GF-D8 (cell line): ENCODE measurements at places on chromosomes 2 and 18.

GRCh38 chr2:151638191-151638933, 95.9 kb downstream of the NEB start:
- DNase-seq, result no peak

- DNase-seq, result peak; percentile 61
Measured at GRCh38 chr18:2971741-2972552, 41.0 kb downstream of the LPIN2 start.

DNA sequence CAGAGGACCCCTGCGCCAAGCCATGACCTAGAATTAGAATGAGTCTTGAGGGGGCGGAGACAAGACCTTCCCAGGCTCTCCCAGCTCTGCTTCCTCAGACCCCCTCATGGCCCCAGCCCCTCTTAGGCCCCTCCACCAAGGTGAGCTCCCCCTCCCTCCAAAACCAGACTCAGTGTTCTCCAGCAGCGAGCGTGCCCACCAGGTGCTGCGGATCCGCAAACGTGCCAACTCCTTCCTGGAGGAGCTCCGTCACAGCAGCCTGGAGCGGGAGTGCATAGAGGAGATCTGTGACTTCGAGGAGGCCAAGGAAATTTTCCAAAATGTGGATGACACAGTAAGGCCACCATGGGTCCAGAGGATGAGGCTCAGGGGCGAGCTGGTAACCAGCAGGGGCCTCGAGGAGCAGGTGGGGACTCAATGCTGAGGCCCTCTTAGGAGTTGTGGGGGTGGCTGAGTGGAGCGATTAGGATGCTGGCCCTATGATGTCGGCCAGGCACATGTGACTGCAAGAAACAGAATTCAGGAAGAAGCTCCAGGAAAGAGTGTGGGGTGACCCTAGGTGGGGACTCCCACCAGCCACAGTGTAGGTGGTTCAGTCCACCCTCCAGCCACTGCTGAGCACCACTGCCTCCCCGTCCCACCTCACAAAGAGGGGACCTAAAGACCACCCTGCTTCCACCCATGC, 3.0 kb downstream of the PROC start:
- DNase-seq, result no peak

DNA sequence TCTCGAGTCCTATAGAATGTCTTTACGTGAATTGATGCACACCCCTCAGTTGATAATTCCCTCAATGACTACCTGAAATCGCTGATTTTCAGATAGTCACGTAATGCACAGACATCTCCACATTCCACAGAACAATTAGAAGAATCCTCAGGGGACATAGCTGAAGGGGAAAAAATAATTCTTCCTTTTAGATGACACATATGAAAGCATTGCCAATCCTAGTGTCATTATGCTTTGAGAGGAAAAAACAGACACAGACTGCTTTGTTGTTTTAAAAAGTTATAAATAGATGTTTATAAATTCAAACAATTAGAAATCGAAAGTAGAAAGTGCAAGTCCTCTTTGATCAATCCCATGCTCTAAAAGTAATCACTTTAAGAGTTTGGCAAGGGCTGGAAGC, 100.6 kb upstream of the FN1 start:
- DNase-seq, result no peak

- no peak for DNase-seq
Measured at GRCh38 chr2:241469746-241470145, 38.6 kb downstream of the STK25 start.

GRCh38 chr2:112699984-112700667, 20.7 kb upstream of the NT5DC4 start:
- DNase-seq, result peak; percentile 88

- DNase-seq, result peak; percentile 14
Measured at GRCh38 chr2:175180701-175181103, 808 bp downstream of the ATP5MC3 start.

- no peak for DNase-seq
Measured at GRCh38 chr2:70923378-70924015, 12.2 kb upstream of the ATP6V1B1 start.

GRCh38 chr2:65527451-65528240, 95.2 kb upstream of the SPRED2 start:
- no peak for DNase-seq

GRCh38 chr2:24050041-24050979, 769 bp downstream of the FKBP1B start:
- no peak for DNase-seq

- DNase-seq, result no peak
Measured at GRCh38 chr2:85213901-85214512, 80.8 kb downstream of the TCF7L1 start.

DNA sequence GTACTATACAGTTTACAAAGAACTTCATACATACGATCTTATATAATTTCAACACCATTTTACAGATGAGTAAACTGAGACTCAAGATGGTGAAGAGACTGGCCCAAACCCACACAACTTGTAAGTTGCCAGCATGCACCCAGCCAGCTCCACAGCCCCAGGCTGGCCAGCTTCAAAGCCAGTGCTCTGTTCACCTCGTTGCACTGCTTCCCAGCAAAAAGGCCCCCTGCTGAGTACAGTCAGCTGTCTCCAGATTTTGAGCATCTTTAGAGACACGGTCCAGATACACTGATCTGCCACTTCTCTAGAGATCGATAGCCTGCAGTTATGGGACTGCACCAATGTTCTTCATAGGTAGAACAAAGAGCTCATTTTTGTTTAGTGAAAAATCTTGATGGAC, 257.2 kb upstream of the CHAC2 start:
- DNase-seq, result no peak

- no peak for DNase-seq
Measured at GRCh38 chr2:119480718-119481142, 43.6 kb downstream of the SCTR start.

DNA sequence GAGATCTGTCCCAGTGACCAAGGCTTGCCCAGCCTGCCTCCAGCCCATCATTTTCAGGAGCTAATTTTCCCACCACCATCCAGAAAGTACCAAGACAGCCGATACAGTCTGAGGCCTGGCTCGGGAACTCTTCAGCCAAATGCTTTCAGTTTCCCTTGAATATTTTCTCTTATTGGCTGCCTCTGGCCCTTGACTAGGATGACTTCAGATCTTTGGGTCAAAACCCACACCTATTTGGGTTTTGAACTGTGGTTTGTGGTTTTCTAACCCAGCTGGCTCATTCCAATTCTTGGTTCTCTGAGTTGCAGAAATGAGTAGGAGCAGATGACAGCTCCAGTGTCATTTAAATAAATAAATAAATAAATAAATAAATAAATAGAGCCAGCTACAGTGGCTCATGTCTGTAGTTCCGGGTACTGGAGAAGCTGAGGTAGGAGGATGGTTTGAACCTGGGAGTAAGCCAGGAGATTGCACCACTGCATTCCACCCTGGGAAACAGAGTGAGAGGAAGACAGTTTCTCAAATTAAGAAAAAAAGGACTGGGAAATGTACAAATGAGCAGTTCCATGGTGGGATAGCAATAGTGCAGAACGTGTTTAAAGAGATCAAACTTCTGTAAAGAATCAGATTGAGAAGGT, 465.0 kb upstream of the SOX11 start:
- DNase-seq, result no peak

GRCh38 chr2:10170256-10170655, 47.7 kb downstream of the RRM2 start:
- no peak for DNase-seq

DNA sequence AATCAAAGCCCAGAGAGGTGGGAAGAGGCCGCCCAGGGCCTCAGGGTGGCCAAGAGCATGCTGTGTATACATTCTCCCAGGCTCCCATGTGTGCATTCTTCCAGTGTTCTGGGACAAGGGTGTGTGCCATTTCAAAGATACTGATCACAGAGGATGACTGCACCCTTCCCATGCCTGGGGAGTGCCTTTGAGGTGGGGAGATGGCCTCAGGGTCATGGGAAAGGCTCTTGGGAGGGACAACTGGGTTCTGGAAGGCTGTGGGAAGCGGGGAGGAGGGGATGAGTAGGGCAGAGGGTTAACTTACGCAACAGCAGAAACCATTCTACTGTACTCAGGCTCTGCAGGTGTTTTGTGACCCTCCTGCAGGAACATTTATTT, 40.9 kb downstream of the KLHL29 start:
- no peak for DNase-seq

GRCh38 chr2:24457696-24458386, 33.2 kb upstream of the NCOA1 start:
- DNase-seq, result no peak

GRCh38 chr2:66472225-66472843, 37.4 kb downstream of the MEIS1 start:
- no peak for DNase-seq

- DNase-seq, result no peak
Measured at GRCh38 chr2:195818106-195818505, 161.1 kb downstream of the SLC39A10 start.

GRCh38 chr2:211611061-211611518, 927.5 kb downstream of the ERBB4 start:
- no peak for DNase-seq

DNA sequence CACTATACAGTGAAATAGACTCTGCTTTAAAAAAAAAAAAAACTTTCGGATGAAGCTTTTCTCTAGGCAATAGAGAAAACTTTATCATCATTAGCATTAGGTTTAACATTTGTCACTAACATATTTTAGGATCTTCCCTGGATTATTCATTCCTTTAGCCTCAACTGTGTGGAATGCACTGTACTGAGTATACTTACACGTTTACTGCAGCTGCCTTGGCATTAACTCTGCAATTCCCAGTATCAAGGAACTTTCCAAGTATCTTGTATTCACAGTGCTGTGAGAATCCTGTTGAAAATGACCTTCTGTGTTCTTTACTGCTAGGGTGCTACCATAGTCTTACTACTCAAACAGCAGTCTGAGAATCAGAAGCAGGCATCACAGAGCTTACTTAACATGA, 328.2 kb upstream of the COL3A1 start:
- no peak for DNase-seq

- no peak for DNase-seq
Measured at GRCh38 chr18:47844828-47845498, 85.5 kb downstream of the SMAD2 start.

DNA sequence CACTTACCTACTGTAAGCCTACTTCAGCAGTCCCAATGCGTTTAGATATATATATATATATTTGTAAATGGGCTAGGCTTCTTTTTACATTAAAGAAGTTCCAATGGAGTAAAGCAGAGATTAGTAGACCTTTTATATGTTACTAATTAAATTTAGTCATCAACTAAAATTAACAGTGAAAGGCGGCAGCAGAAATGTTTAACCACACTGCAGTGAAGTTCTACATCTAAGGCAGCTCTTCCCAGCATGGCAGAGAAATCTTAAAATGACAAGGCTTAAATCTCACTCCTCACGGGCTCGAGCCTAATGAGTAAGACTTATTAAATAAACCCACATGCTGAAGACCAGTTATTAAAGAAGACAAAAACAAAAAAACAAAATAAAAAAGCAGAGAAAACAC, 19.1 kb upstream of the KANSL1L start:
- DNase-seq, result no peak

DNA sequence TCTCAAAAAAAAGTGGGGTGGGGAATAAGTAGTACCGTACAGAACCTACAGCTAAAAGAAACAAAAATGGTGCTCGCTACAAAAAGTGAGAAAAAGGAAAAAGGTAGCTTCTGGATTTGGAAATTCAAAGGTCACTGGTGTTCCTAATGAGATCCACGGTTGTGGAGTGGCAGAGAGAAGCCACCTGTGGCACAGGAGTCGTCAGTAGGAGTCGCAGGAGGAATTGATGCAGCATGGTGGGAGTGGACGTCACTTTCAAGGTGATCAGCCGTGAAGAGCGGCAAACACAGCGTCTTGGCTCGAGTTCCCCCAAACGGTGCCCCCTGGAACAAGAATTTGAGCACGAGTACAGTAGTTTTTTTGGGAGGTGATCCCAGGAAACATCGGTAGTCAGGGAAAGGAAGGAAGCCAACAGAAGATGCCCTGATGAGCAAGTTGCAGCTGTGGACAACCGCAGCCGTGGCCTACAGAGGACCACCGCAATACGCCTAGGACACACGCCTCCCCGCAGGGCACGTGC, 1.4 kb upstream of the TTL start:
- DNase-seq, result no peak

- DNase-seq, result no peak
Measured at GRCh38 chr2:70961648-70961994, 16.8 kb upstream of the ANKRD53 start.

DNA sequence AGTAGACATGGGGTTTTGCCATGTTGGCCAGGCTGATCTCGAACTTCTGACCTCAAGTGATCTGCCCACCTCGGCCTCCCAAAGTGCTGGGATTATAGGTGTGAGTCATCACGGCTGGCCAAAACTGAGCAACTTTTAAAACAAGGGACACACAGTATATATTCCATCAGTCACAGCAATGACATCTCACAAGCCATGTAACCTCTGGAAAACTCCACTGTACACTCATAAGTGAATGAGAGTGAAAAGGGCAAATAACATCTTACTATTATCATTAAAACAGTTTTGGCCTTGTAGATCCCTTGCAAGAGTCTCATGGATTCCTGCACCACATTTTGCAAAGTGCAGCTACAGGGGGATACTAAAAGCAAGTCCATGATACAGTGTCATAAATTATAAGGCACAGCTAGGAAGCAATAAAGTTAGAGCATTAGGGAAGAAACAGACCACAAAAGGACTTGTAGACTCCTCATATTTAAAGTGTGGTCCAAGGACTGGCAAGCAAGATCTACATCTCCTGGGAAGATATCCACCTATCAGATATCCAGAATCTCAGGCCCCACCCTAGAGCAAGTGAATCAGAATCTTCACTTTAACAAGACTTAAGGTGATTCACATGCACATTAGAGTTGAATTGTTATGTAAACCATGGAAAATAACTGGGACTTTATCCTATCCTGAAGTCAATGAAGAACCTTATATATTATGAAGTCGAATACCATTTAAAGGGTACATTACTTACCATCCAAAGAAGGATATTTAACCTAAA, 5.7 kb downstream of the SMC6 start:
- DNase-seq, result no peak

- DNase-seq, result no peak
Measured at GRCh38 chr2:66897691-66898150, 462.8 kb downstream of the MEIS1 start.

DNA sequence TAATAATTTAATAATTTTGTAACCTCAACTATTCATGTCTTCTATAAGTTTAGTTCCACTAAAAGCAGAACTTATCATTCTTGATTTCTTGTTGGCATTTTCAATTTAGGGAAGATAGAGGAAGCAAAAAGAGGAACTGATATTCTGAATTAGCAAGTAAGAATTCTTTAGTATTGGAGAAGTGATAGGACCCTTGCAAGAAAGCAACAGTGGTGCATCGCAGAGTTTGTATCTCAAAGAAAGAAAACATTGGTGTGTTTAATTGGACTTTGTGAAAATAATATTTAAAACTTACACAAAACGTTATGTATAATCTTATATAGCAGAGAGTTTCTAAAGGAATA, 36.5 kb upstream of the TNFRSF11A start:
- peak; percentile 78 for DNase-seq

GRCh38 chr2:199575416-199575815, 117.7 kb upstream of the SATB2 start:
- no peak for DNase-seq

- no peak for DNase-seq
Measured at GRCh38 chr2:105262651-105263091, 21.1 kb downstream of the GPR45 start.

DNA sequence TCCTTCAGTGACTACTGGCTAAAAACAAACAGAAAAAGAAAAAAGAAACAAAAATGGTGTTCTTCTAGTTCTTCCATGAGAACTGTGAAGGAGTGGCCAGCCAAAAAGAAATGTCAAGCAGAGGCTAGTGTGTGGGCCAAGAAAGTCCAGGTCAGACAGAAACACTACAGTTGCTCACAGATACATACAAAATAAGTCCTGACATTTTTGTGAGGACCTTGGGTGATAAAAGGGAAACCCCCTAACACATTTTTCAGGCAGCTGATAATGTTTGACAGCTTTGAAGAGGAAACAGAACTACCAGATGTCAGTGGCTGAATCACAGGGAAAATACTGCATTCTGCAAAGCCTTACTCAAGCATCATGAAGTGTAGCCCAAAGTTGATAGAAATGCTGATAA, 28.1 kb downstream of the ARHGAP25 start:
- no peak for DNase-seq
